ENCODE measurements at places on chromosomes 11 and 22.

GRCh38 chr22:50199829-50200460 lies 866 bp upstream of the SELENOO start:
- DNase-seq, result no peak

GRCh38 chr11:129739339-129739738 lies 76.3 kb upstream of the TMEM45B start:
- no peak for DNase-seq

- no peak for DNase-seq
Observed at GRCh38 chr11:94450048-94450447, 43.6 kb downstream of the MRE11 start.

DNA sequence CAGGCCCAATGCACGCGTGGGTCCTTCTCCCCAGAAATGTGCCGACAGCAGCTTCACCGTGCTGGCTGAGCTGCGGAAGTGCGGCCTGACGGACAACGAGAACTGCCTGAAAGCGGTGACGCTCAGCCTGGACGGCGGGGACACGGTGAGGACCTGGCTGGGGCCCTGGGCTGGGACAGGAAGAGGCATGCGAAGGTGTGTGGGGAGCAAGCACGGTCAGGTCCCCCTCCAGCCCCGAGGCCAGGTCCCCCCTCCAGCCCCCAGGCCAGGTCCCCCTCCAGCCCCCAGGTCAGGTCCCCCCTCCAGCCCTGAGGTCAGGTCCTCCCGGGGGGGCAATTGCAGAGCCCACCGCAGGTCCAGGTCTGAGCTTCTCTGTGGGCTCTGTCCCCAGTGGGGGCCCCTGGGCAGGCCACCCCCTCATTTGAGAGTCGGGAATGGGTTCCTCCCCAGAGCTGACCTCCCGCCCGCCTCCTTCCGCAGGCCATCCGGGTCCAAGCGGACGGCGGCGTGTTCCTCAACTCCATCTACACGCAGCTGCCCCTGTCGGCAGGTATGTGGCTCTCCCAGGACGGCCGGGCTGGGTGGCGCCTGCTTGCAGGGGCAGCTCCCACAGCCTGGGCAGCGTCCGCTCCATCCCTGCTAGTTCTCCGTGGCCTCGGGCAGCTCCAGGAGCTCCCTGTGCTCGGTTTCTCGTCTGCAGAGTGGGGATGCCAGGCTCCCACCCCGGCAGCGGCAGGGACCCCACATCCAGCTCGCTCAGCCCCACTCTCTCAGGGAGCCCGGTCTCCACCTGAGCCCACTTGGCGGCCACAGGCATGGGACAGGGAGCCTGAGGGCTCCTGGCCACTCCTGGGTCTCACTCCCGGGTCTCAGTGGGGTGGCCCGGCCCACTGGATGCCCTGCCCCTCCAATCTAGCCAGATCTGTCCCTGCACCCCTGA lies 7.9 kb downstream of the MUC5B start:
- no peak for DNase-seq

DNA sequence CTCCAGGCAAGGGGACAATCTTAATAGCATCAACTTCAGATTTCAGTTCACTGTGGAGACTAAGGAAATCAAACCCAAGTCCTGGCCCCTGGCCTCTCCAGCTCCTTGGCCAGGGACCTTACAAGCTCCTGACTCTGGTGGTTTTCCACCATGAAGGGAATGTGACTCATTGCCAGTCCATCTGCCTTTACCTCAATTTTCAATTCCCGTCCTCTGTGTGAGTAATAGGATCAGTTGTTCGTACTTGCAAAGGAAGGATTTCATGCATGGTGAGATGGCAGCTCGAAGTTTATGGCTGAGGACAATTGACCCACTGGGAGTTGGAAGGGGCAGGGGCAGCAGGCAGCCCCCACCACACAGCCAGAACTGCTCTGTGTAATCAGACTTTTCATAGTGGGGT lies 42.5 kb downstream of the INSC start:
- DNase-seq, result peak; percentile 49

- no peak for DNase-seq
Observed at GRCh38 chr22:49499433-49500075, 328.1 kb downstream of the BRD1 start.

DNA sequence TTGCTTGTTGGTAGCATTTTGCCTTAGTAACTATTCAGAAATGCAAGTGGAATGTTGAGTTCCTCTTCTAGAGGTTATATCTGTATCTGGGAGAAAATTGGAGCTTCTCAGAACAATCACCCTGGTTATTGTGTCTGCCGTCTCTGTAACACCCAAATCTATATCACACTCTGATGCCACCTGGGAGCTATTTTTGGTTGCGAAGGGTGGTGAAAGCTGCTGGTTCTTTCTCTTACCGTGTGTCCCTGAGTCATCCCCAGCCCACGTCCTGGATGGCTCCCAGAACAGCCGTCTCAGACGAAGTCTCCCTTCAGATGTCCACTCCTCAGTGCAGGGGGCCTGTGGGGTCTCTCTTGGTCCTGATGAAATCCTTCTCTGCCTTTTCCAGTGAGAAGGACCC lies 83.5 kb downstream of the C22orf31 start:
- peak; percentile 56 for DNase-seq

- no peak for DNase-seq
Observed at GRCh38 chr11:9802291-9802861, 138.5 kb downstream of the SWAP70 start.

DNA sequence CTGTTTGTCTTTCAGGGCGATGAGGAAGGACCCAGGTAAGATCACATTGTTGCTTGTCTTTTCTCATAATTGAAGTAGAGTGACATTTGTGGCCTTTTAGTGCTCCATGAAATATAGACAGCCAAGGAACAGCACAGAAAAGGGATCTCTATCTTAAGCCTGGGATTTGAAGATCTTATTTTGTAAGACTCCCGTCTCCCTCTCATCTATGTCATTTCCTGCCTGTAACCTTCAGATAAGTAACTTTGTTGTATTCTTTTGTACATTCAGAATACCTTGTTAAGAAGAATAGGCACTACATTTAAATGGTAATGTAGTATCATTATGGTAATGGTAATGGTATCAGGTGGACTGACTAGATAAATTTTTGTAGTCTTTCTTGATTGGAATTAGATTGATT lies 72.8 kb downstream of the TRIM44 start:
- DNase-seq, result no peak

DNA sequence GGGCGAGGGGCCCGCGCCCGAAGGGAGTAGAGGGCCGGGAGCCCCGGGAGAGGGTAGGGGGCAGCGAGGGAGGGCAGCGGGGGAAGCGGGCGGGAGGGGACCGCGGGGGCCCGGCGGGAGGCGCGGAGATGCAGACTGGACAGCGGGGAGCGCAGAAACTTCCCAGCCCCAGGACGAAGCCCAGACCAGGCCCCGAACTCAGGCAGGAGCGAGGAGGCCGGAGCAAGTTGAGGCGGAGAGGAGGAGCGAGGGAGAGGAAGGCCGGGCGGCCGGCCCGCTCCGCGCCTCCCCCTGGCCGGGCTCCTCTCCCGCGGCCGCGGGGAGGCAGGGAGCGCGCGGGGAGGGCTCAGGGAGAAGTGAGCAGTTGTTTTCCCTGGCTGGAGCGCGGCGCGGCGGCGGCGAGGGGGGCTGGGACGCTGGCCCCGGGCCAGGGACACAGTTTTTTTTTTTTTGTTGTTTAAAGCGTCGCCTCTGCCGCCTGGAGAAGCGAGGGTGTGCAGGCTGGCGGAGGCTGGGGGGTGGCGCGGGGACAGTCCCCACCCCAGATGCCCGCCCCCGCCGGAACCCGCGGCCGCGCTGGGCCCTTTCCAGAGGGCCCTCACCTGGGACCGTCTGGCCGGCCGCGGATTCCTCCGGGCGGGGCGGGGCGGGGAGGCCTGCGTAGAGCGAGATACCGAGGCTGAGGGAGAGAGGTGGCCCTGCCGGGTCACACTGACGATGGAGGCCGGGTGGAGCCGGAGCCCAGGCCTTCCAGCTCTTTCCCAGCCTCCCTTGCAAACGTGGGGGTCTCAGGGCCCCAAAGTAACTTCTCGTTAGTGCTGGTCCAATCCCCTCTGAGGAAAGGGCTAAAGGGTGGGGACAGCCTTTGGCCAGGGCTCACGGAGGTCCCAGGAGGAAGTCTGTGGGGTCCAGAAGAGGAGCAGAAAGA lies at the start of gene LTBP3:
TSS of gene LTBP3 (minus strand) at position 358 of the 928 bp plus-strand sequence. CDS start 400 bp downstream, outside the sequence.
- peak; percentile 73 for DNase-seq

GRCh38 chr22:33227791-33228190 lies 169.6 kb upstream of the SYN3 start:
- no peak for DNase-seq

- DNase-seq, result peak; percentile 50
Observed at GRCh38 chr22:37806409-37807333, 1.1 kb upstream of the GCAT start.

- no peak for DNase-seq
Observed at GRCh38 chr11:128900468-128900867, 9.3 kb downstream of the KCNJ5 start.

GRCh38 chr11:106507645-106508306 lies 430.3 kb downstream of the AASDHPPT start:
- no peak for DNase-seq

- no peak for DNase-seq
Observed at GRCh38 chr11:33722590-33723234, 13.5 kb downstream of the CD59 start.

DNA sequence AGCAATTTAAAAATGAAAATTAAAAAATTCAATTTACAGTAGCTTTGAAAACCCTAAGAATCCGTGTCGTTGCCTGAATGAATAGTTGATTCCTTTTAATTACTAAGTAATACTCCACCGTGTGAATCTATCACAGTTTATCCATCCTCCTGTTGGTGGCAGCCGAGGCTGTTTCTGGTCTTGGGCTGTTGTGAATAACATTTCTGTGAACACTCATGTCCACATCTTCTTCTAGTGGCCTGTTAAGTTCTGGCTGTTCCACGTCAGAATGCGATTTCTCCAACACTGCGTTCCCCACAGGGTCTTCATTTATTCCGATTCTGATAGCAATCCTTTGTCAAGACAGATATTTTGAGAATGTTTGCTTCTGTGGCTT lies 223.0 kb downstream of the TBC1D22A start:
- DNase-seq, result no peak

- DNase-seq, result no peak
Observed at GRCh38 chr22:45638834-45639746, 32.5 kb upstream of the ATXN10 start.

DNA sequence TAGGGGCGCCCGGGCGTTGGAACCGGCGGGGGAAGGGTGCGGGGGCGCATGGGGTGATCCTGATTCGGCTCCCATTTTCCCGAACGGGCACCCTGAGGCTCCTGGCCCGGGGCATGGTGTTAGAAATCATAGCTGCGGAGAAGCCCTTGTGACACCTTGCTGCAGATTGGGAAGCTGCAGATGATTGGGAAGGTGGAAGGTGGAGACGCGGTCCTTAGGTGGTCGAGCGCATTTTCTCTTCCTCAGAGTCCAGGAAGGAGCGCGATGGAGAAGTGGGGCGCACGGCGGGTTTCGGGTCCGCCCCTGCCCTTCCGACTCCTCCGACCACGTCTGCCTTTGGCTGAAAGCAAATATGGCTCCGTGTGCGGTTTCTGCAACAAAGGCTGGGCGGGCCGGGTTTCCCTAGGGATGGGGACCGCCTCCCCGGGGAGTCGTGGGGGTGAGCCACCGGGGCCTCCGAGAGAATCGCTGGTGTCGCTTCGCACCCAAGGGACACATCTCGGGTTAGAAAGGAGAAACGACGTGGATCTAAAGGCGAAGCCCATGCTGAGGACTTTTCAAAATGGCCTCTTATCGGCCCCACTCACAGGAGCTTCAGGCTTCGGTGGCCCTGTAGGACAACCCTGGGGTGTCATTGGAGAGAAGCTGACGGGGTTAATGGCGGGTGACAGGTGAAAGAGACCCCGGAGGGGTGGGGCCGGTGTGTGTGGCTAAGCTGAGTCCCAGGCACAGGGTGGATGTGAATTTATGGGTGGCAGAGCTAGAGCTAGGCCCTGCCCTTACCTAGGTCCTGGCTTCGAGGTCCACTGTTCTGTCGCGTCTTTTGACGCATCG lies 707 bp upstream of the FTH1 start:
- DNase-seq, result peak; percentile 26

- no peak for DNase-seq
Observed at GRCh38 chr11:72989727-72990126, 152.4 kb downstream of the FCHSD2 start.

DNA sequence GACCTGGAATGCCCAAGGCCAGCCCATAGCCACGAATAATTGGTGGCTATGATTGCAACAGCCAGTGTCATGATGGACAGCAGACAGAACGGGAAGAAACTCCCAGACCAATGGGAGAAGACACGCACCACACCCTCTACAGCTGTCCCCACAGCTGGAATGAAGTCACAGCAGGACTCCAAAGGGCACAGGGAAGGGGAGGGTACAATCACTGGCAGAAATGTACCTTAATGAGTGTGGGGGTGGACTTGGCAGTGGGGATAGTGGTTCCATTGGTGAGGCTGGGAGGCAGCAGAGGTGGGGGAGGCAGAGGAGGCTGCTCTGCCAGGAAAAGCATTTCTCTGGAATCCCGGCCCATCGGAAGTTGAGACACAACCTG lies 52.9 kb downstream of the SGSM3 start:
- DNase-seq, result no peak

- DNase-seq, result no peak
Observed at GRCh38 chr11:96707273-96707672, 317.5 kb downstream of the JRKL start.

DNA sequence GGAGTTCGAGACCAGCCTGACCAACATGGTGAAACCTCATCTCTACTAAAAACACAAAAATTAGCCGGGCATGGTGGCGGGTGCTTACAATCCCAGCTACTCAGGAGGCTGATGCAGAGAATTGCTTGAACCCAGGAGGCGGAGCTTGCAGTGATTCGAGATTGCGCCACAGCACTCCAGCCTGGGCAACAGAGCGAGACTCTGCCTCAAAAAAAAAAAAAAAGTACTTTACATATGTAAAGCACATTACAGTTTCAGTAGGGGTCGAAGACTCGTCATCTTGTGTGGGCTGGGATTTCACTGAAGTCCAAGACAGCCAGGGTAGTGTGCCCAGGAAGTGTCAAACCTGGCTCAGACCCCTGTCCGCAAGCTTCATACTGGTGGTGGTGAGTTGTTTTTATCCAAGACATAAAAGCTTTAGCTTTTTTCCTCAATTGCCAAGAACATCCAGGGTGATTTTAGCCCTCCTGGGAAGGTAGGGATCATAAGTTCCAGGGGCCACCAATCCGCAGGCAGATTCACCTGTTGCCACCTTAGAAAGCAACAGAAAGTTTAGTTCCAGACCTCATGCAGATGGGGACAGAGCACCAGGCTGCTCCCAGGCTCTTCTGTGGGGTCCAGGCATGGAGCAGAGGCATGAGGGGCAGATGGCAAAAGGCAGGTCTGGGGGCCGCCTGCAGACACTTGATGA lies 21.6 kb upstream of the ADORA2A start:
- no peak for DNase-seq

GRCh38 chr11:74403607-74404321 lies 5.5 kb upstream of the PGM2L1 start:
- no peak for DNase-seq

- DNase-seq, result no peak
Observed at GRCh38 chr11:2269601-2270321, 627 bp downstream of the ASCL2 start.
